ENCODE measurements at places on chromosomes 11 and 22.
A peak's percentile ranks its signal among the peaks of the same experiment; 100 is the strongest.

- no peak for DNase-seq
Observed at GRCh38 chr11:93198215-93198845, 539 bp upstream of the SLC36A4 start.

DNA sequence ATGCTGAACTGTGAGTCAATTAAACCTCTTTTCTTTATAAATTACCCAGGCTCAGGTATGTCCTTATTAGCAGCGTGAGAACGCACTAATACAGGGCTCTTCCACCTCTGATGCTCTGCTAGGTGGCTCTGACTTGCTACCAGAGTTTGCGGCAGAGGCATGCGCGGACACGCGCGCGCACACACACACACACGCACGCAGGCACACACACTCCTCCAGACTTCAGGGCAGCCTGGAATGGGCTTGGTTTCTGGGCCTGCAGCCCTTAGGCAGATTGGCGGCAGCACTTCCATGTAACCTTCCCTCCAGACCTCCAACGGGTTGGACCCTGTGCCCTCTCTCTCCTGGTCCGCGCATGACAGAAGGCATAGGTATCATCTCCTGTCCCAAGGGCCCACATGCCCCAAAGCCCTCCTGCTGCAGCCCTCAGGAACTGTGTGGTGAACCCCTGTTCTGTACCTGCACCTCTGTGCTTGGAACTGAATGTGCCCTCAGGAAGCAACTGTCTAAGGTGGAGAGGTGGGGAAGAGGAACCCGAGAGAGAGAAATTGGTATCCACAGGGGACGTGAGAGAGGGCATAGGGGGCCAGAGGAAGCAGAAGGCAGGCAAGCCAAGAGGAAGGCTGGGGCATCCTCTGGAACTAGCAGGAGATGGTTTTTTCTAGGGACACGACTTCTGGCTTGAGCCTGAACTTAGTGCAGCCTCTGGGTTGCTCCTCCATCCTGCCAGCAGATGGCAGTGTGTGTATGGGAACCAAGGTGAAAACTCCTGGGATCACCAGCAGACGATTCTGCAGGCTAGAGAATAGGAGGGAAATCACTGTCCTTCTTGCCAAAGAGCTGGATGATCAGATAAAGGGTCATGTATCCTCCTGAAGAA is 23.4 kb upstream of the RIC3 start:
- DNase-seq, result peak; percentile 87

DNA sequence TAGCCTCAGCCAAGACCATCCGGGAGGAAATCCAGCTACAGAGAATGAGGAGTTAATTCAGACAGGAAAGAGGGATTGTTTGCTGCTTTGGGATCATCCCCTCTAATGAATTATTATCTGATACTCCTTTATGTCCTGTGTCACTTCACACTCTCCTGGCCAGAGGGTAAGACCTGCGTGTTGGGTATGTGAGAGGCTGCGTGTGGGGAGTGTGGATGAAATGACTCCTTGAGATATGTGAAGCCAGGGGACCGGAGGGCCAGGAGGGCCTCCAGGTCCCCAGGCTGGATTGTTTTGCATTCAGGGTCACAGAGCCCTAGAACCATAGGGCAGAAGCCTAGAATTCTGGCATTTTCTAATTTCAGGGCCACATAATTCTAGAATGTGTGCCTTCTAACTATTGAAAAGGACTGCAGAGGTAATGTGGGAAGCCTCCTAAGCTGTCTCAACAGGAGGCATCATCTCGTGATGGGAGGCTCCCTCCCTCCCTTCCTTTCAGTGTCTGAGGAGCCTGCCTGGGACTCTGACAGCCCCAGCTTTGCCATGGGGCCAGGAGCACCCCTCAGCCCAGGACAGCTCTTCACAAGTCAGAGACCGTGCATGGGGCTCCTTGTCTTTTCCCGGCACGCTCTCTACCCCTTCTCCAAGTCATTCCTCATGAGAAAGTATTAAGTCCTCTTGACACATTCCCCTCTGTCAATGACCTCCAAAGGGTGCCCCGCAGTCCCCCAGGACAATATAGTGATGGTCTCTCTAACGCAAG is 3.7 kb downstream of the TPBGL start:
- peak; percentile 8 for DNase-seq

DNA sequence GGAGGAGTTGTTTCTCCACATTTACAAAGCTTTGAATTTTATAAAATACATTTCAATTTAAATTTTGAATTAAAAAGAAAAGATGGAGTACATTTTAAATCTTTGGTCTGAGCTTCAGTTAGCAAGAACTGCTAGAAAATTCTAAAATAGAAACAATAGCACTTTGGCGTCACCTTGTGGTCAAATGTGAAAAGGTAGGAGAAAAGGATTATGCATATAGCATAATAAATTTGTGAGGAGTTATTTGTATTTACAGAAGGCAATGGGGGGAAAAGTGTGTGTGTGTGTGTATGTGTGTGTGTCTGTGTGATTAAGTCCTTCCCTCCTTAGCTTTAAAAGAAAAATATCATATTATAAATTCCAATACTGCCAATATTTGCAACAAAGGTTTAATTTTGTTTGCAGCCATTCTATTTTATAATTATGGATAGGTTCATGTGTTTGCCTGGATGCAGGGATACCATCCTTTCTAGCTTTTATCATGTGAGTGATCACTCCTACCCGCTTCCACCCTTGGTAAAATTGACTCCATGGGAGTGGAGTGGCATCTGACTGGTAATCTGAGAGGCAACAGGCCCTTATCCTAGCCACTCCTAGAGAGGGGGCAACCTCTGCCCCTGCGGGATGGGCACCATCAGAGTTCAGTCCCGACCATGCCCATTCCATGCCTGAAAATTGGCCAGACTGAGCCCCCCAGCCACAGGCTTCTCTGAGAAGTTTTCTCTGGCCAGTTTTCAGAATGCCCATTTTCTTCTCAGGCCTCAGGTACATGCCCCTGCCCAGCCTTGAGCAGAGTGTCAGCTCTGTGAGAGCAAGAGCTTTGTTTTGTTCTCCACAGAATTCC is 13.6 kb upstream of the LGR4 start:
- DNase-seq, result no peak

DNA sequence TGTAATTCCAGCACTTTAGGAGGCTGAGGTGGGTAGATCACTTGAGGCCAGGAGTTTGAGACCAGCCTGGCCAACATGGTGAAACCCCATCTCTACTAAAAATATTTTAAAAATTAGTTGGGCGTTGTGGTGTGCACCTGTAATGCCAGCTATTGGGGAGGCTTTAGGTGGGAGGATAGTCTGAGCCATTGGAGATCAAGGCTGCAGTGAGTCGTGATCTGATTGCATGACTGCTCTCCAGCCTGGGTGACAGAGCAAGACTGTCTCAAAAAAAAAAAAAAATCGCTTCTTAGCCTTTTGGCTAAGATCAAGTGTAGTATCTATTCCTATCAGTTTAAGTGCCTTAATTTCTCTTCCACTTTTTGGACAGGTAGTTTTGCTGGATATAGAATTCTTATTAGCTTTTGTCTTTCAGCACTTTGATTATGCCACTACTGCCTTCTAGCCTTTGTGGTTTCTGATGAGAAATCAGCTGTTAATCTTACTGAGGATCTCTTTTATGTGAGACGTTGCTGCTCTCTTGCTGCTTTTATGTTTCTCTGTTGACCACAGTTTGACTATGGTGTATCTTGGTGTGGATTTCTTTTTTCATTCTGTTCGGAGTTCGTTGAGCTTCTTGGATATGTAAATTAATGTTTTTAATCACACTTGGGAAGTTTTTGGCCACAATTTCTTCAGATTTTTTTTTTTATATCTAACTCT is 24.7 kb downstream of the CHEK1 start:
- DNase-seq, result no peak

GRCh38 chr11:133204158-133204557 is 328.1 kb downstream of the OPCML start:
- no peak for DNase-seq

- no peak for DNase-seq
Observed at GRCh38 chr11:25667871-25668270, 664.1 kb upstream of the ANO3 start.

- DNase-seq, result no peak
Observed at GRCh38 chr22:28413612-28414399, 265.8 kb downstream of the TTC28 start.

GRCh38 chr11:83115551-83115950 is 41.4 kb upstream of the PCF11 start:
- no peak for DNase-seq

Data from H9 (cell line).